Trophoblast cell (in vitro differentiated cells and primary cell): ENCODE measurements at places on chromosomes 7 and 10.

DNA sequence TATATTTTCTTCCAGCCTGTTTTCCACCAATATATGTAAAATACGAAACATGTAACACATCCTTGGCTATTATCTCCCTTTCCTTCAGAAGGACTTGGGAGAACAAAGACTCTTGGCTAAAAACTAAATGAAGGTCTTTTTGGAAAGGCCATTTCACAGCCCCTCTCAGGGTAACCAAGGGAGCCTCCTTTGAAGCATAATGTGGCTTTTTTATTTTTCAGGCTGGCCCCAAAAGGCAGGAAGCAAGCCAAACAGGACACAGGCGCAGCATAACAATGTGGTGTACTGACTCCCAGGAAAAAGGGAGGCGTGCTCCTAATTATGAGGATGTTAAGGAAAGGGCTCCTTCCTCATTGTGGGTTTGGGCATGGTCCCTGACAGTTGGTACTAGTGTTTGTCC is 30.3 kb upstream of the CCSER2 start:
- H3K4me1 ChIP-seq: peaks cover 11% of the 10 kb centered on the region
- no peak overlapping the region for H3K4me3 ChIP-seq
- no peak for DNase-seq
- no peak overlapping the region for H3K27ac ChIP-seq

DNA sequence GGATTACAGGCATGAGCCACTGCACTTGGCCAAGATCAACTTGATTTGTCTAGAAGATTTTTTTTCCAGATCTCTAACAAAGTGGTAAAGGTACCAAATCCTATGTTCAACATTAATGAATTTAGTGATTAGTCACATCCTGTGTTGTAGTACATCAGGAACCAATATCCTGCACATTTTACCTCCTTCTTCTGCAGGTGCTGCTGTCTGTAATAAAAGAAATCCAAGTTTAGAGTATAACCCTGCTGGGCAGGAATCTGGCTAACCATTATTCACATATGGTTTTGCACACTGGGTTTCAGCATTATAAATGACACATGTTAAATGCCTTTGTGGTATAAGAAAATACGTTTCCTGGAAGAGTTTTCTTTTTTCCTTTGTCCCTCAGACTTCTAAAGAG is 10.8 kb downstream of the PARD3 start:
- H3K4me1 ChIP-seq: no peaks in the 10 kb centered on the region
- no peaks in the 10 kb centered on the region for H3K27me3 ChIP-seq
- no peak overlapping the region for H3K4me3 ChIP-seq
- H3K36me3 ChIP-seq: no peaks in the 10 kb centered on the region
- no peak overlapping the region for H3K27ac ChIP-seq

- H3K4me3 ChIP-seq: no peak overlapping the region
- no peaks in the 10 kb centered on the region for H3K4me1 ChIP-seq
- no peaks in the 10 kb centered on the region for H3K36me3 ChIP-seq
- no peak overlapping the region for H3K27ac ChIP-seq
These were observed 49.9 kb downstream of the BUB3 start for GRCh38 chr10:123204127-123204461.

DNA sequence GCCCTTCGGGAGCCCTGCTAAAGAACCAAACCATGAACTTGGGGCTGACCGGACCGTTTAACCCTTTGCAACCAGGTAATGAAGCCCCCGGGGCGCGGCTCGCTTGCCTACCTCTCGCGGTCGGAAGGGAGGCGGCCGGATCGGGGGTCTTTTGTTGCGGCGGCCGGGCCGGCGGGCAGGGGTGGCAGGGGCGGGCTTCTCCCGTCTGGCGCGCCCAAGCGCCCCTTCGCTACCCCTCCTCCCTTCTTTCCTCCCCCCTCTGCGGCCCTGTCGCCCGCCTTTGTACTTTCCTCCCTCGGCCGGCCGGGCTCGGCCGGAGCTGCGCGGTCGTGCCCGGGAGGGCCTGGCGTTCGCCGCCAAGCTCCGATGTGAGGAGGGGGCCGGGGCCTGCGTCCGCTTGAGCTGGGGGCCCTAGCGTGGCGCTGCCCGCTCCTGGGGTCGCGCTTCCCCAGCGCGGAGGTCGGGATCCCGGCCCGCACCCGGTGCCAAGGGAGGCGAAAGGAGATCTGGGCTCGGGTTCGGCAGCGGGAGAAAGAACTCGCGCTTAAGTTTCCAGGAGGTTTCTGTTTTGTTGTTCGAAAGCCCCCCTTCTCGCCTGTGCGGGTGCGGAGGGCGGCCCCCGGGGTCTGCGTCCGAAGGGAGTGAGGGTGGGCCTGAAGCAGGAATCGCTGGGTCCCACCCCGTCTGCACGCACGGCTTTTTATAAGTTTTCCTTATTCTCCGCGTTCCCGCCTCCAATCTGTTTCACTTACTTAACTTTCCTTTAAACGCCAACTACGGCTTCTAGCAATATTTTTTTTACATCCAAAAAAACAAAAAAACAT is 436.8 kb upstream of the GALNT17 start:
- H3K27ac ChIP-seq: no peak overlapping the region
- DNase-seq: no peak
- H3K4me3 ChIP-seq: peak overlapping the region; percentile 96
- peaks cover 9% of the 10 kb centered on the region for H3K27me3 ChIP-seq

GRCh38 chr10:98361131-98362025 is 53.6 kb downstream of the PYROXD2 start:
- H3K27ac ChIP-seq: no peak overlapping the region
- H3K36me3 ChIP-seq: no peaks in the 10 kb centered on the region
- no peaks in the 10 kb centered on the region for H3K27me3 ChIP-seq
- no peak overlapping the region for H3K4me3 ChIP-seq
- peaks cover 16% of the 10 kb centered on the region for H3K4me1 ChIP-seq

GRCh38 chr10:13087986-13088618 is 11.9 kb upstream of the OPTN start:
- H3K4me3 ChIP-seq: no peak overlapping the region
- H3K4me1 ChIP-seq: no peaks in the 10 kb centered on the region
- no peak for DNase-seq
- H3K27ac ChIP-seq: no peak overlapping the region
- H3K36me3 ChIP-seq: no peaks in the 10 kb centered on the region
- H3K27me3 ChIP-seq: no peaks in the 10 kb centered on the region

- H3K36me3 ChIP-seq: no peaks in the 10 kb centered on the region
- peaks cover 7% of the 10 kb centered on the region for H3K4me1 ChIP-seq
- no peak overlapping the region for H3K27ac ChIP-seq
- H3K4me3 ChIP-seq: peak overlapping the region; percentile 10
- peak; percentile 56 for DNase-seq
- H3K27me3 ChIP-seq: peaks cover 30% of the 10 kb centered on the region
These were observed 526 bp downstream of the CH25H start for GRCh38 chr10:89206402-89207180.

DNA sequence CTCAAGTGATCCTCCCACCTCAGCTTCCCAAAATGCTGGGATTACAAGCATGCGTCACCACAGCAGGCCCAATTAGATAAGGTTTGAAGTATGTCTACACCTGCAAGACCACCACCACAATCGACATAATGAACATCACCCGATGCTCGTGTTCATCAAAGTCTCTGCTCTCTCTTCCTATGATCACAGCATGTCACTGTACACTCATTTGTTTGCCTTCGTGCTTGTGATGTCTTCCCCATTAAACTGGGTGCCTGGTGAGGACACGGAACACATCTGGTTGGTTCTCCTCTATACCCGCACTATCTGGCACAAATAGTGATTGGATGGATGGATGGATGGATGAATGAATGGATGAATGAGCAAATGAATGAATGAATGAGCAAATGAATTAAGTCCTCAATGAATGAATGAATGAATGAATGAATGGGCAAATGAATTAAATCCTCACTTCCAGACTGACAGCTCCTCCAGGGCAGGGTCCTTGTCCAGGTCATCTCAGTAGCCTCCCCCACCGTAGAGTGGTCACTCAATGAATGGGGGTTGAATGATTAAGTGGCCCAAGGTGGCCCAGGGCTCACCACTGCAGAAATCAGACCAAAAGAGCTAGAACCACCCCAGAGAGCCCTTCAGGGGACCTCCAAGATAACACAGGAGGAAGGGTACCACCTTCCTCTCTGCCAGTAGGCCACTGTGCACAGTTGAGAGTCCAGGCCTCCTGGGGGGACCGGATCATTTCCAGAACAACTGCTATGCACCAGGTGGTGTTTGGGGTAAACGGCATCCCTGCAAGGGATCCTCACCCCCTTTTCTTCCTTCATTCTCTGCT is 101.9 kb upstream of the TNRC18 start:
- H3K4me1 ChIP-seq: peaks cover 6% of the 10 kb centered on the region
- H3K27ac ChIP-seq: peak overlapping the region; percentile 71

GRCh38 chr7:101506531-101506930 is 122.6 kb downstream of the MYL10 start:
- H3K4me3 ChIP-seq: no peak overlapping the region
- DNase-seq: no peak
- H3K36me3 ChIP-seq: peaks cover 4% of the 10 kb centered on the region
- H3K27ac ChIP-seq: no peak overlapping the region

- H3K4me3 ChIP-seq: no peak overlapping the region
- no peaks in the 10 kb centered on the region for H3K4me1 ChIP-seq
- DNase-seq: peak; percentile 91
- H3K27ac ChIP-seq: peak overlapping the region; percentile 91
- peaks cover 2% of the 10 kb centered on the region for H3K36me3 ChIP-seq
These were observed 108.4 kb upstream of the FAM3C start for GRCh38 chr7:121504482-121504881.

- no peaks in the 10 kb centered on the region for H3K36me3 ChIP-seq
- H3K4me3 ChIP-seq: no peak overlapping the region
- H3K4me1 ChIP-seq: no peaks in the 10 kb centered on the region
- no peak overlapping the region for H3K27ac ChIP-seq
- H3K27me3 ChIP-seq: no peaks in the 10 kb centered on the region
These were observed 50.0 kb upstream of the SHH start for GRCh38 chr7:155862123-155862892.

GRCh38 chr7:115132096-115132495 is 210.2 kb downstream of the MDFIC start:
- no peak overlapping the region for H3K4me3 ChIP-seq
- DNase-seq: no peak
- no peak overlapping the region for H3K27ac ChIP-seq

DNA sequence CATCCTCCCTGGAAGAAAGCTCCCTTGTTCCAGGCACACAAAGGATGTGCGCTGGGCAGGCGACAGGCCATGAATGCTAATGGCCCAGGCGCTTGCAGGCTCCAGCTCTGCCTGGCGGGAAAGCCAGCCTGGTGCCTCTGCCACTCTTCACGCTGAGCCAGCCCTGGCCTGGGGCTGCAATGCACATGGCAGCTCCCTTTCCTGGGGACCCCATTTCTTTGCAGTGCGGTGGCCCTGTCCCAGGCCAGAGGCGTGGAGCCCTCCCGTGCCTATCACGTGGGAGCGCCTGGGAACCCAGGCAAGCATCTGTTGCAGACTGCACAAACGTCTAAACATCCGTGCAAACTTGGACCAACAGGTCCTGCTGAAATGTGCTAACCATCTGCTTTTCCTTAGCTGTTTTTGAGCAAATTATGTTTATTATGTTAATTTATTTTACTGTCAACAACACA is 152.1 kb upstream of the LYZL2 start:
- peaks cover 6% of the 10 kb centered on the region for H3K27me3 ChIP-seq
- DNase-seq: no peak
- H3K4me1 ChIP-seq: peaks cover 15% of the 10 kb centered on the region
- no peak overlapping the region for H3K27ac ChIP-seq
- H3K36me3 ChIP-seq: no peaks in the 10 kb centered on the region
